CD4-positive, alpha-beta memory T cell (primary cell): ENCODE measurements at places on chromosomes 4 and X.

DNA sequence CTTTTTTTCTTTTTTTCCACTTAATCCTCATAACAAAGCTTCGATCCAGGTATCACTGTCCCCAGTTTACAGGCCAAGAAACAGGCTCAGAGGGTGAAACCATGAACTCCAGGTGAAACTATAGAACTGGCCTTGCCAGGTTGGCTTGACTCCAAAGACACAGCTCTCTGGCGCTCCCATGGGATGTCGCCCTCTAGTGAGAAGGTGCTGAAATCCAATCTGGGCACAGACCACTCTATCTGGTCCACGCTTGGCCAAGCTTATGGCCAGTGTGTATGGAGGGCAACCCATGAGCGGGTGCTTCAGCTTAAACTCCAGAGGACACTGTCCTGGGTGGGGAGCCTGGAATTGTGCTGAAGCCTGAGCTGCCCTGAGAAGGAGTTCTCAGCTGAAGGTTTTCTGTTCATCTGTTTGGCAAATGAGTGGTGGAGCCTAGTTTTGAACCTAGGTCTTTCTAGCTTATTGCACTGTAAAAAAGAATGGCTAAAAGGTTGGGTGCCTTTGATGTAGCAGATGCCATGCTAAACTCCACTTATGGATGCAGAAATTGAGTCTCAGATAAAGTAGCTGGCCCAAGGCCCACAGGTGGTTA, 70.5 kb downstream of the SEL1L3 start:
- H3K36me3 ChIP-seq = peaks cover 13% of the 10 kb centered on the region
- H3K4me1 ChIP-seq = no peaks in the 10 kb centered on the region
- DNase-seq = no peak
- no peak overlapping the region for H3K4me3 ChIP-seq

GRCh38 chr4:89136525-89136924, 25.2 kb downstream of the TIGD2 start:
- H3K27me3 ChIP-seq = no peaks in the 10 kb centered on the region
- H3K4me3 ChIP-seq = no peak overlapping the region
- H3K4me1 ChIP-seq = no peaks in the 10 kb centered on the region
- no peaks in the 10 kb centered on the region for H3K36me3 ChIP-seq
- H3K27ac ChIP-seq = no peak overlapping the region

DNA sequence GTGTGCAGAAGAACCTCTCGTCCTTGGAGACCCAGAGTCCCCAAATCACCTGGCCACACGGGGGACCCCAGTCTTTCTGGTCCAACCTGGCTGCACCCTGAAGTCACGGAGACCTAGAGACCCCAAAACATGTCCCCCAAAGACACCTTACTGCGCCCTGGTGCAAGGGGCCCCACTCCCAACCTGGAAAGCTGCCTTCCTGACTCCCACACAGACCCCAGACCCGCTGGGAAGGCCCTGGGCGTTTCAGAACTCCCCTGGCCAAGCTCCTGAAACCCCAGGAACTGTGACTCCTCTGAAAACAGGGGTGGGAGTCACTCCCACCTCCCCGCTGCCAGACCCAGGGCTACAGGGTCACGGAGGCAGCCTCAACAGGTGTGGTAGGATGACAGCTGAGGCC, 12.7 kb upstream of the SHOX start:
- no peaks in the 10 kb centered on the region for H3K27me3 ChIP-seq
- no peak overlapping the region for H3K4me3 ChIP-seq
- H3K4me1 ChIP-seq = no peaks in the 10 kb centered on the region
- H3K27ac ChIP-seq = no peak overlapping the region

DNA sequence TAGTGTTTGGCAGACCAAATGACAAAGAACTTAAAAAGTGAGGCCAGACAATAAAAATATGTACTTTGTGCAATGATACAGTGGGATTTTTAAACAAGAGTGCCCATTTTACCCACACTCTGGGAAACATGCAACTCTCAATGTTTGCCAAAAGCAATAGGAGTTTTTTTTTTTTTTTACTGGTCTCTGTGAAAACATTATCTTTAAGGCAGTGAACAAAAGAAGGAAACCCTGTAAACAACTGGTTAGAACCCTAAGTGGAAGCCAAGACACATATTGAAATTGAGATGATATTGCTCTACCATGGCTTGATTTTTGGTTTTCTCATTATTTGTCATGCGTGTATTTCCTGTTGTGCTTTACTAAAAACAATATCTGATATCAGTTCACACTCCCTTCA, 67.2 kb upstream of the PPP3CA start:
- H3K4me3 ChIP-seq = no peak overlapping the region
- H3K27ac ChIP-seq = no peak overlapping the region
- H3K36me3 ChIP-seq = no peaks in the 10 kb centered on the region
- H3K4me1 ChIP-seq = peaks cover 32% of the 10 kb centered on the region
- DNase-seq = no peak

- H3K4me1 ChIP-seq = no peaks in the 10 kb centered on the region
- H3K4me3 ChIP-seq = no peak overlapping the region
- H3K27ac ChIP-seq = no peak overlapping the region
- H3K36me3 ChIP-seq = no peaks in the 10 kb centered on the region
Measured at GRCh38 chr4:19030048-19030447, 1008.5 kb upstream of the LCORL start.

DNA sequence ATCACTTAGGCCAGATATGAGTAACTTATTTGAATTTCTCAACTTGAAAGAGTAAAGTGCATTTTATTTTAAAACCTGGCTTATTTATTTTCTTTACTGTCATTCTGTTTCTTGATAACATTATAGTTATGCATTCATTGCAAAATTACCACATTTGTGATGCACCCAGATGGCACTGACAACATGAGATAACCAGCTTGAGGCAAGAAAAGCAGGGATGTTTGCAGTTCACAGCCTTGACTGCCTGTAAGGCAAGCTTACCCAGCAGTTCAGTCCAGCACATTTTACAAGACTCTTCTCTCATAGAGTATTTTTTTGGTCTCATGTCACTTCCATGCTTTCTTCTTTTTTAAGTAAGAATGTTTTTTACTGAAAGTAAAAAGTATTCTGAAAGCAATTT, 25.3 kb upstream of the EPGN start:
- no peaks in the 10 kb centered on the region for H3K36me3 ChIP-seq
- H3K27ac ChIP-seq = no peak overlapping the region
- no peaks in the 10 kb centered on the region for H3K27me3 ChIP-seq
- H3K4me1 ChIP-seq = no peaks in the 10 kb centered on the region

- H3K36me3 ChIP-seq = no peaks in the 10 kb centered on the region
- H3K27me3 ChIP-seq = no peaks in the 10 kb centered on the region
- H3K4me3 ChIP-seq = no peak overlapping the region
- DNase-seq = no peak
Measured at GRCh38 chr4:172356016-172356415, 542.8 kb downstream of the GALNTL6 start.

- H3K27ac ChIP-seq = no peak overlapping the region
- no peak overlapping the region for H3K4me3 ChIP-seq
- no peaks in the 10 kb centered on the region for H3K36me3 ChIP-seq
- no peaks in the 10 kb centered on the region for H3K27me3 ChIP-seq
- no peak for DNase-seq
- H3K4me1 ChIP-seq = no peaks in the 10 kb centered on the region
Measured at GRCh38 chr4:37068580-37068979, 176.0 kb upstream of the NWD2 start.

- no peaks in the 10 kb centered on the region for H3K27me3 ChIP-seq
- no peak overlapping the region for H3K27ac ChIP-seq
- H3K4me3 ChIP-seq = no peak overlapping the region
- no peak for DNase-seq
- H3K36me3 ChIP-seq = no peaks in the 10 kb centered on the region
Measured at GRCh38 chr4:54197926-54198325, 31.2 kb upstream of the PDGFRA start.

DNA sequence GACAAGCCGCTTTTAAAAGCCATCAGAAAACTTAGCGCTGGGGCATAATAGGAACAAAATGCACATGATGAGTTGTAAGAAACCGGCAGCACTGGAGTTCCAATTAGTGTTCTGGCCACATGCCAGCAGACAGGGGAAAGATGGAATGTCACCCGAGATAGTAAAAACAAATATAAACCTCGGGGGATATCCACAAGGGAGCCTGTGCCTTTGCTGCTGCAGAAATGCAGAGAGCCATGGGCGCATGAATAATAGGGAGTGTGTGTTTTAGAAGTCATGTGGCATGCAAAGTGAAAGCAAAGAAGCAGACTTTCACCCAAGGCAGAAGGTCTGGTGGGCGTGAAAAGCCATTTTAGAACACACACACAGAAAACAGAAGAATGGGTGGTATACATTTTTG, 19.1 kb downstream of the GPRASP3 start:
- H3K36me3 ChIP-seq = no peaks in the 10 kb centered on the region
- H3K4me3 ChIP-seq = no peak overlapping the region
- H3K27ac ChIP-seq = no peak overlapping the region
- DNase-seq = no peak
